ENCODE measurements at places on chromosomes 12 and 14.

- DNase-seq, result no peak
Measured at GRCh38 chr14:23245282-23245681, 7.5 kb downstream of the RNF212B start.

DNA sequence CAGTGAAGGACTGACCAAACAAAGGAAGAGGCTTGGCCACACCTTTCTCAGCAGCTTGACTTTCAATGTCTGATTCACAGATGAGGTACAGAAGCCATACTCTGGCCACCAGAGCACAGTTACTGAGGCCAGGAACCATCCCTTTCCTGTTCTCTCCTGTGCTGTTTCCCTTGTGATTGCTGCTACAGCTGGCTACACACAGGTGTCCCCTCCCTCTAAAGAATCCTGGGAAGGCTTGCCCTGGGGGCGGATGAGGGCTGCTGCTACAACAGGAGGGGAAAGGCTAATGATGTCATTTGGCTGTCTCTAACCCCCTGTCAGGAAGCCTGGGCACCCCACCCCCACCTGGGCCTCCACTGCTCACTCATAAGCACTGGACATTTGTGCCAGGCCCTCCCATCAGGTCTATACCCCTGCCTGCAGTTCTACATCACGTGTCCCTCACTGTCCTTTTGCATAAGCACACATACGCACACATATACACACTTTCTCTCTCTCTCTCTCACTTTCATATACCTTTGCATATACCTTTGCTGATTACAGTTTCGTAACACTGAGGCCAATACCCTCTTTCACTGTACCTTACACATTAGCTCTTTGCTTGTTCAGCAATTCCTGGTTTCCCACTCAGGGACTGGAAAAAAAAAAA, 41.4 kb downstream of the PRPF40B start:
- no peak for DNase-seq

GRCh38 chr12:51592034-51592705, 1.1 kb downstream of the SCN8A start:
- no peak for DNase-seq

GRCh38 chr12:132954471-132955048, 1.5 kb downstream of the ZNF605 start:
- no peak for DNase-seq

- DNase-seq, result peak; percentile 71
Measured at GRCh38 chr14:77459072-77459723, 1.3 kb downstream of the AHSA1 start.
